ENCODE measurements at places on chromosomes 5 and 9.

- no peak for DNase-seq
Observed at GRCh38 chr9:114156657-114157421, 1.5 kb downstream of the COL27A1 start.

DNA sequence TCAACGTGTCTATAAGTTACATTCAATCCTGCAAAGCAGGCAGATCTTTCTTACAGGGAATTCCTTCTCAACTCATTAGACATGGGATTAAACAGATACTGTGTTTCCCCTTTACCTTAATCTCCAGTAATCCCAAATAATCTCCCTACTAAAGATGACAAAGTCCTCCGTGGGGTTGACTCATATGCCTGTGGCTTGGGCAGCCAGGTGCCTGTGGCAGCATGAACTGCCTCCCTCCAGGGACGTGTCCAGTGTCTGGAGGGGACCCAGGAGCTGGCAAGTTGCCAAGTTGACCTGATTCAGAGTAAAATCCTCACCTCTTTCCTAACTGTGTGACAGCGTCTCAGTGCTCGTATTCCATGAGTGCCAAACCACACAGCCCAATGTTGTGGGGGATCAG lies 94.6 kb upstream of the PTCH1 start:
- DNase-seq: no peak

- no peak for DNase-seq
Observed at GRCh38 chr9:124857533-124858162, 4.1 kb downstream of the RPL35 start.

GRCh38 chr9:131318231-131319085 lies 28.9 kb downstream of the PLPP7 start:
- DNase-seq: no peak

DNA sequence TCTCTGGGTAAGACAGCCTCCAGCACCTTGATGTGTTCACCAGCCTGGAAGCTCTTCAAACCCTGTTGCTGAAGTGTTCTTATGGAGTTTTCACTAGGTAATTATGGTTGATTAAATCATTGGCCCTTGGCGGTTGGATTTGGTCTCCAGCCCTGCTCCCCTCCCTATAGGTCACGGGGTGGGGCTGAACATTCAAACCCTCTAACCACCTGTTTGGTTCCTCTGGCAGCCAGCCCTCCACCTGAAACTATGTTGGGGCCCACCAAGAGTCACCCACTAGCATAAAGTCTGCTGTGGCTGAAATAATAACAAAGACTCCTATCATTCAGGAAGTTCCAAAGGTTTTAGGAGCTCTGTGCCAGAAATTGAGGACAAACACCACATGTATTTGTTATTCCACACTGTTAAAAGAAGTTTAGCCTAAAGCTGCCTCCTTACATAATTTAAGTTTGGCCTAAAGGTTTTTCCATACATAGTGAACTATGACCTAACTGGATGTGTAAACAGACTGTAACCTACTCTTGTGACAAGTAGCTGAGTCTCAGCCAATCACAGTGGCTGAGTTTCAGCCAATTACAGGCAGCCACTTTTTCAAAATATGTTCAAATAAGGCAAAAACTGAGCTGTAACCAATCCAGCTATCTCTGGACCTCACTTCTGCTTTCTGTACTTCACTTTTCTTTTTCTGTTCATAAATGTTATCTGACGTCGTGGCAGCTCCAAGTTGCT lies 34.8 kb downstream of the TMEM252 start:
- DNase-seq: no peak
